ENCODE measurements at places on chromosomes 6 and 20. TPM values are rescaled to one million over a fixed set of nuclear protein-coding genes. Genes with fewer than 3 reads are reported as not detected.

DNA sequence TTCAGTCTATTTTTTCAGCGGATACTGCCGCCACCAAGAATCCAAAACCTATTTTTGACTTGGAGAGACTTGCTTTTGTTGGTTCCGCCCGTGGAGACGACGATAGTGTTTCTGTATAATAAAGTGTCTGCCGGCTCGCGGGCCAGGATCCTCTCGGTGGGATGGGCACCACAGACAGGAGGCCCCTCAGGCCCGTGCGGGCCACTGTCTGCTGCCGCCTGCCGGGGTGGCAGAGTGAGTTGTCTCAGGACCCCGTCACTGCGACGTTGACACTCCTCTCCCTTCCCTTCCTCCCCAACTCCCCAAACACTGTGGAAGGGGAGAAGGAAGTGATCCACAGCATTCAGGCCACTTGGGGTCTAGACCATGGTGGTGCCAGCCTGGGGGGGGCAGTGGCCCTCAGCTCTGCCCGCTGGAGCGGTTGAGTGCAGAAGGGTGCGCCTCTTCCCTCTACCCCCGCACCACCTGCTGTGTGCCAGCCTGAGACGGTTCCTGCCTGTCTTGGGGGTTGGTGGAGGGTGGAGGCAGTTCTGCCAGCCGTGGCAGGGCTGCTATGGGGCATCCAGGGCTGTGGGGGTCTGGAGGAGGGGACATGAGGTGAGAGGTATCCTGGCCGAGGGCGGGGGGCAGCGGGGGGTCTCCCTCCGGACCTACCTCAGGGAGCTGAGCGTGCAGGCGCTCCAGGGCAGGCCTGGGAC is 17.5 kb downstream of the RBM38 start:
- no peak for DNase-seq

PRND gene
- polyA plus RNA-seq = 4.6 TPM

TRIM40 gene
- 0.10 TPM for polyA plus RNA-seq

DNA sequence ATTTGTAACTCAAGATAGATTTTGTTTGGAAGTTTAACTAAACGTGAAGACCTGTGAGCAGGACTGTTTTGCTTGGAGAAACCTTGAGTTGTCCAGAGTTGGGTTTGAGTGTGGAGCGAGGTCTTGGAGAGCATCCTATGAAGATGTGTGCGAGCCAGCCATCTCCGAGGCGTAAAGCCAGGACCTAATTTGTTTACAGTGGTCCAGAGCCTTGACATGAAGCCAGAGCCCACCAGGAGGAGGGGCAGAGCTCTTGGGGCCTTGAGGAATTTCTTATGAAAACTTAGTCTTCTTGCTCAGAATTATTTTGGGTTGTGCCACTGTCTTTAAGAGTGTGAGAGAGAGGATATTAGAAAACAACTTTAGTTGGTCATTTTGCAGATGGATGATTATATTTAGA is 6.3 kb downstream of the CHMP4B start:
- DNase-seq = no peak

GRCh38 chr6:147131532-147132128 is 72.6 kb upstream of the STXBP5 start:
- no peak for DNase-seq

- no peak for DNase-seq
Observed at GRCh38 chr20:22562620-22563019, 21.8 kb downstream of the FOXA2 start.

GRCh38 chr20:21505161-21505809 is 8.6 kb downstream of the NKX2-2 start:
- DNase-seq = no peak

Measured in renal cortex interstitium (tissue), 15 donors.